ENCODE measurements at places on chromosomes 5 and 9. TPM values are rescaled to one million over a fixed set of nuclear protein-coding genes. Genes with fewer than 3 reads are reported as not detected.

DNA sequence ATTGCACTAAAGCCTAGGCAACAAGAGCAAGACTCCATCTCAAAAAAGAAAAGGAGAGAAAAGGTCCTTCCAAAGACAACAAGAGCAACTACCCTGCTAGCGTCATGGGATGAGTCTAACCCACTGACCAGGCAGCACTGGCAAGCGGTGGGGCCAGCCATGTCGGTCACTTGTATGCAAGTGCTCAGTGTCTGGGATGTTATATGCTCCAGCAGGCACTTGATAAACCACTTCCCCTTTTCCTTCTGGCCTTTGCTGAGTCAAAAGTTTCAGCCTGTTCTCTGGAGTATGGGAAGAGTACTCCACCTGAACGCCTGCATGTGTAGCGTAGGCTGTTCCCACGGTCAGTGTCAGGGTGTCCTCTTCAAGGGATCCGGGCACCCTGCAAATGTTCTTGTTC, 9.2 kb upstream of the MXD3 start:
- no peaks in the 10 kb centered on the region for H3K27me3 ChIP-seq
- peaks cover 20% of the 10 kb centered on the region for H3K4me1 ChIP-seq
- H3K4me3 ChIP-seq = no peak overlapping the region
- H3K36me3 ChIP-seq = peaks cover 11% of the 10 kb centered on the region

DNA sequence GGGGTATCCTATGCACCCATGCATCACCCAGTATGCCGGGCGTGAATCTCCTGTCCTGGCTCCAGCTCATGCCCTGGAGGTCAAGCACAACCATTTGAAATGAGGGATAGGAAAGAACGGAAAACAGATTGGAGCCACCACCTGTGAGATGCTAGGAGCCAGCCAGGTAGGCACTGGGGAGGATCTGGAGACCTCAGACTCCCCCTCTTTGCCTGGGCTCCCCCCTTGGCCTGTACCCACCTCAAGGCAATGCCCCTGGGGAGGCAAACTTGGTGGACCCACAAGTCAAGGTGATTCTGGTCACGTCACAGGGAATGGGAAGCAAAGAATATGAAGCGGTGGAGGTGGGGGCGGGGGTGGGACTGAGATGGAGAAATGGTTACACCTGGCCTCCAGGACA, 92.6 kb downstream of the PAX5 start:
- no peak overlapping the region for H3K4me3 ChIP-seq
- DNase-seq = no peak
- H3K36me3 ChIP-seq = no peaks in the 10 kb centered on the region
- no peak overlapping the region for H3K27ac ChIP-seq
- peaks cover 4% of the 10 kb centered on the region for H3K4me1 ChIP-seq
- H3K27me3 ChIP-seq = peaks cover 60% of the 10 kb centered on the region

- peak overlapping the region; percentile 92 for H3K27ac ChIP-seq
- DNase-seq = peak; percentile 36
- peaks cover 43% of the 10 kb centered on the region for H3K27me3 ChIP-seq
- peak overlapping the region; percentile 81 for H3K4me3 ChIP-seq
These were observed 428 bp downstream of the EFNA5 start for GRCh38 chr5:107670087-107670931.

UBE2B gene
- 81.3 TPM for total RNA-seq

DNA sequence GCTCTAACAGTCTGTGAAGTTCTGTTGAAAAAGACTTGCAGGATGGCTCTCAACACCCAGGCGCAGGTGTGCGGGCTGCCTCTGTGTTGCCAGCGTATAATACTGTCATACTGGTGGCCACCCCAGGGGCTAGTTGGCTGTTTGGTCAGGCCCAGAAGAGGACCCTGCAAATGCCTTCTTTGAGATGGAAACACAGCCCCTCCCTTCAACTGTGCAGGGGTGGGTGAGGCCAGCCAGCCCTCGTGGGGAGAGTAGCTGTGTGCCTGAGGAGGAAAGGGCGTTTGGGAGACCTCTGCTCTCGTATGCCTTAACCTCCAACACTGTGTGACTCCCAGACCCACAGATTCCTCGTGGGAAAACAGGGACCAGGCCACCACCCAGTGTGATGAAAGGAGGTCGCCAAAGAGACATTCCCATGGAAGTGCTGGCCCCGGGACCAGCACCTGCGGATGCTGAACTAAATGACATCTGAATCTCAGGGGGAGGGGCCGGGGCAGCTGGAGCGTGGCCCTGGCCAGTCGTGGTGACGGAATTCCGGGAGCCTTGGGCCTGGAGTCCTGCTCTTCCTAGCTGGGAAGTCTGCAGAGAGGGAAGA, 11.3 kb upstream of the SCGB3A1 start:
- no peak overlapping the region for H3K27ac ChIP-seq
- no peak overlapping the region for H3K4me3 ChIP-seq
- H3K4me1 ChIP-seq = no peaks in the 10 kb centered on the region
- no peak for DNase-seq
- H3K27me3 ChIP-seq = peaks cover 22% of the 10 kb centered on the region

SLC25A48 gene
- 0.34 TPM for total RNA-seq

DNA sequence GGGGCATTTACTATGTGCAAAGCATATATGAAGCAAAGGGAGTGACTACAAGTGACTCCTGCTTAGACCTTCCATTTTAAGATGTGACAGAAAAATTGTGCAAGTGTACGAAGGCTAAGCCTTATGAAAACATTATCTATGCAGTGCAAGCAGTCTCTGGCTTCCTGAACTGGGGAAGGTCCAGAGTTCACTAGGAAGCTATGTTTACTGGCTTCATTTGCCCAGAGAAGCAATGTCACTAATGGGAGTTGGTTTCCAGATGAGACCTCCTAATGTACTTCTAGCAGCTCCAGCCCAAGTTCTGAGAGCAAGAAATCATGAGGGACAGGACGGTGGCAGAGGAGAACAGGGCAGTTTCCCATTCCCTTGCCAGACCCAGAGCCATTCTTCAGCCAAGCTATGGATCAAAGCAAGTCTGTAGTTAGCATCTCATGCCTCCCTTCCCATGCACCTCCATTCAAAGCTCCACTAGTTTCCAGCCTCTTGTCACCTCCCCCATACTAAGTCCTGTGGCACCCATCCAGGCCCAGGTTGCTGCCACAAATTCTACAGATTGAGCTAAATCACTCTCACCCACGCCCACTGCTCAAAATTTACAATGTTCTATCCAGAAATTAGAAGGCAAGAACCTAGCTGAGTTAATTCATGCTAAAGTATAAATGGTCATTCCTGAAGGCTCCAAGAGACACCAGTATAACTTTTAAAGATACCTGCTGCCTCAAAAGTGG, 21.8 kb downstream of the MCTP1 start:
- no peaks in the 10 kb centered on the region for H3K36me3 ChIP-seq
- H3K4me3 ChIP-seq = no peak overlapping the region
- no peaks in the 10 kb centered on the region for H3K27me3 ChIP-seq

GRCh38 chr9:90972057-90972456, 170.4 kb downstream of the SYK start:
- no peaks in the 10 kb centered on the region for H3K36me3 ChIP-seq
- DNase-seq = no peak
- H3K27me3 ChIP-seq = peaks cover 12% of the 10 kb centered on the region
- H3K4me1 ChIP-seq = peaks cover 6% of the 10 kb centered on the region

FBP2 gene
- not detected for total RNA-seq

DNA sequence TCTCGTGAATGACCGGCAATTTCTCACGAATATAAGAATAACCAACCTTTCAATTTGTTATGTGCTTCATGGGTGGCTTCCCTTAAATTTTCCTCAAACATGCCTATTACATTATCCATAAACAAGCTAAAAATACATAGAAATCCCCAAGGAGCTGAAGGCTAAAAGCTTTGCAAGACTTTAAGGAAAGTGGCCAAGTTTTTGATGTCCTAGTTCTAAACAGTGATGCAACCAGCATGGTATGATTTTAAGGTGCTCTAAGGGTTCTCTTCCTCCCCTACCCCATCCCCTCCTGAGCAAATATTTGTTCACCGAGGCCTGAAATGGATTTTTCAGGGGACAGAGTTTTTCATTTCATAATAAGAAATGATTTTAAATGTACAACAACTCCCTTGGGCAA, 79.8 kb downstream of the RGS7BP start:
- H3K27ac ChIP-seq = no peak overlapping the region
- H3K4me3 ChIP-seq = no peak overlapping the region
- peaks cover 2% of the 10 kb centered on the region for H3K4me1 ChIP-seq
- DNase-seq = no peak
- H3K36me3 ChIP-seq = no peaks in the 10 kb centered on the region

PSAT1 gene
- total RNA-seq = 73.2 TPM

BTNL8 gene
- not detected for total RNA-seq

IFNK gene
- not detected for total RNA-seq

DNA sequence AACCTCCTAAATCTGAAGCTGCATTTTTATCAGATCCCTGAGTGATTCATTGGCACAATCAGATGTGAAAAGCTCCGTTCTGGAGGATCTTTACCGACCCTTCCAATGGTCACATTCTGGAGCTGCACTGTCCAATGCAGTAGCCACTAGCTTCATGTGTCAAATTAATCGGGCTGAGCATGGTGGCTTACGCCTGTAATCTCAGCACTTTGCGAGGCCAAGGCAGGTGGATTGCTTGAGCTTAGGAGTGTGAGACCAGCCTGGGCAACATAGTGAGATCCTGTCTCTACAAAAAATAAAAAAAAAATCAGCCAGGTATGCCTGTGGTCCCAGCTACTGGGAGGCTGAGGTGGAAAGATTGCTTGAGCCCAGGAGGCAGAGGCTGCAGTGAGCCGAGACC, 3.7 kb downstream of the IL17B start:
- DNase-seq = no peak
- no peak overlapping the region for H3K4me3 ChIP-seq
- H3K4me1 ChIP-seq = no peaks in the 10 kb centered on the region
- no peaks in the 10 kb centered on the region for H3K27me3 ChIP-seq
- no peak overlapping the region for H3K27ac ChIP-seq

DNA sequence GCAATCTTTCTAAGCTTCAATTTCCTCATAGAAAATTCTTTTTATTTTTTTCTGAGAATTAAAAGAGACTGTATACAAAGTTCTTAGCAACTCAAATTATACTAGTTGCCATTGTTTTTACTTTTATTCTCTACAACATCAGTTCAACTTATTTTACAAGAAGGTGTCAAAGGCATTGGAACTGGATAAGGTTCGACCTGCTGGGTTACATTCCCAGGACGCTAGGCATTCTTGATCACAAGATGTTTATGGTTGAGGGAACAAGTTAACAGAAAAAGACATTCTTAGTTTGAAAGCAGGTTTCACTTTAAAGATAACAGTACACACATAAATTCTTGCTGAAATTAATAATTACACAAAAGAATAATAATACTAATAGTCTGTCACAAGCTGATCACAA, 163.5 kb upstream of the SNX2 start:
- peaks cover 3% of the 10 kb centered on the region for H3K4me1 ChIP-seq
- DNase-seq = no peak
- no peak overlapping the region for H3K27ac ChIP-seq
- no peaks in the 10 kb centered on the region for H3K36me3 ChIP-seq
- H3K27me3 ChIP-seq = no peaks in the 10 kb centered on the region

DNA sequence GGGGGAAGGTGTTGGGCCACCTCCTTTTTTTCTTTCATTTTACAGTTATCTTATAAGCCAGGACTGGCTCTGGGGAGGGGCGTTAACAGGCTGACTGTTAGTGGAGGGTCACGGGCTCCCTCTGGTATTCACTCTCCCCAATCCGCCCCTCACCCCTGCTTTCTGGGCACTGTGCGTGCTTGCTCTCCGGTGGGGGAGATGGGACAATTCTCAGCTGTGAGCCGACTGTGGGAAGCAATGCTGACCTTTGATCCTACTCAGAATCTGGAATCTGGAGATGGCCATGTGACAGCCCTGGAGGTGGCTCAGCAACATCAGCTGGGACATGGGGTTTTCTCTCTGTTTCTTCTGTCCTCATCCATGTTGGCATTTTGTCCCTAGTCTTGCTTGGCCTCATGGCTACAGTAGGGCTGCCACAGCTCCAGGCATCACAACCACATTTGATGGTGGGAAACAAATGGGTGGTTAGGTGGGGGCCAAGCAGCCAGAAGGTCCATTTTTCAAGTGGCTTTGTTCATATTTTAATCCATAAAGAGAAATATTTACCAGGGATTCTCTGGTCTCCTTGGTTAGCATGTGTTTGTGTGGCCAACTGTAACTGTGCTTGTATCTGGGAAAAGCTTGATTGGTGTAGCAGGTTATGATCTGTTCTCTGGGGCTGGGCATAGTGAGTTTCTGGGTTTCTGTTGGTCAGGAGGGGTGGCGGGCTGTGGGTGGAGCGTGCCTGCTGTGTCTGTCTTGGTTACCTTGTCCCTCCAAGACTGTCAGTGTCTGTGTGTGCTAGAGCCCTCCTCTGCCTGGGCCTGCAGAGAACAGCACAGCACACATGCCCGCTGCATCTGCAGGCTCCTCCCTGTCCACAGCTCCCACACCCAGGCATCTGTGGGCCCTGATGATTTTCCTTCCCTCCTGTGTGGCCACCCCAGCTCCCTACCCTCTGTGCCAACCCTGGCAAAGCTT, 12.4 kb downstream of the WNK2 start:
- peaks cover 61% of the 10 kb centered on the region for H3K4me1 ChIP-seq
- no peak for DNase-seq
- no peaks in the 10 kb centered on the region for H3K27me3 ChIP-seq
- peaks cover 13% of the 10 kb centered on the region for H3K36me3 ChIP-seq

PKD2L2 gene
- total RNA-seq = not detected

- H3K4me1 ChIP-seq = peaks cover 7% of the 10 kb centered on the region
- peaks cover 58% of the 10 kb centered on the region for H3K27me3 ChIP-seq
These were observed 337.4 kb upstream of the PUM3 start for GRCh38 chr9:3181049-3181953.

GRCh38 chr9:108093773-108094675, 604.5 kb upstream of the KLF4 start:
- H3K27ac ChIP-seq = no peak overlapping the region
- peaks cover 38% of the 10 kb centered on the region for H3K27me3 ChIP-seq
- no peaks in the 10 kb centered on the region for H3K36me3 ChIP-seq
- no peak overlapping the region for H3K4me3 ChIP-seq

CLK4 gene
- 37.9 TPM for total RNA-seq

DNA sequence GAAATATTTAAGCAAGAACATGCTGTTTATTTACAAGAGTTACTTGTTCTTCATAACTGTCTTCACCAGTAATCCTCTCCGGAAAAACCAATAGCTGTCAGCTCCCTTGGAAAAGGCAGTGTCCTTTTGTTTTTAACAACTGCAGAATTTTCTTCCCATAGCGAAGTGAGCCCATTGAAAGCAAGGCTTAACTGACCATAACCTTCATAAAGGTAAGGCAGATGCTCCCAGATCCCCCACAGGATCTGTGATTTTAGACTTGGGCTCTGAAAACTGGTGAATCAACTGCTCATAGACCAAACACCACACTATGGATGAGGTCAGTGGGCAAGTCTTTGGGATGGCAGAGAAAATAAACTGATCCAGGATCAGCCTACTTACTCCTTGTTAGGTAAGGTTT, 155.0 kb downstream of the GLIS3 start:
- H3K4me3 ChIP-seq = no peak overlapping the region
- no peak for DNase-seq
- H3K4me1 ChIP-seq = peaks cover 62% of the 10 kb centered on the region
- peaks cover 2% of the 10 kb centered on the region for H3K36me3 ChIP-seq
- H3K27ac ChIP-seq = peak overlapping the region; percentile 95

DNA sequence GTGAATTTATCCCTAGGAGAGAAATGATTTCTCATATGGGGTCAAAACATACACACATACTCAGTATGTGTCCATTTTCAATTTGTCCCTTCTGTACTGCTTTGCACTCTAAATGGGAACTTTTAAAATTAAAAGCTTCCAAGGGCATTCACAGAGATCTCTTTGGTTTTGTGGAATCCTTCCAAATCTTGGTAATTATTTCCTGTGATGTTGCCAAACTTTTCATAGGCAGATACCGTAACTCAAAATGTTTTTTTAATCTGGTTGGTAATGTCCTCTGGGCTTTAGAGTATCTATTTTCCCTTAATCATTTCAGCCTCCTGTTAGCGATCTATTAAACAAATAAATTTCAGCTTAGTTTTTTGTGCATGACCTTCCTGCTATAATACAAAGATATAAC, 282.4 kb downstream of the ARHGEF28 start:
- no peak for DNase-seq
- H3K4me3 ChIP-seq = no peak overlapping the region
- no peak overlapping the region for H3K27ac ChIP-seq
- H3K4me1 ChIP-seq = no peaks in the 10 kb centered on the region
- H3K36me3 ChIP-seq = peaks cover 15% of the 10 kb centered on the region
- no peaks in the 10 kb centered on the region for H3K27me3 ChIP-seq

All from progenitor cell of endocrine pancreas (in vitro differentiated cells).